ENCODE measurements at places on chromosomes 2 and 18. TPM values are rescaled to one million over a fixed set of nuclear protein-coding genes. Genes with fewer than 3 reads are reported as not detected.

The EFR3B gene
- total RNA-seq = 10.8 TPM

The CBLN2 gene
- 2.7 TPM for total RNA-seq

GRCh38 chr2:122543815-122544214, 788.4 kb downstream of the TSN start:
- no peak for DNase-seq

The ASXL3 gene
- 2.6 TPM for total RNA-seq

DNA sequence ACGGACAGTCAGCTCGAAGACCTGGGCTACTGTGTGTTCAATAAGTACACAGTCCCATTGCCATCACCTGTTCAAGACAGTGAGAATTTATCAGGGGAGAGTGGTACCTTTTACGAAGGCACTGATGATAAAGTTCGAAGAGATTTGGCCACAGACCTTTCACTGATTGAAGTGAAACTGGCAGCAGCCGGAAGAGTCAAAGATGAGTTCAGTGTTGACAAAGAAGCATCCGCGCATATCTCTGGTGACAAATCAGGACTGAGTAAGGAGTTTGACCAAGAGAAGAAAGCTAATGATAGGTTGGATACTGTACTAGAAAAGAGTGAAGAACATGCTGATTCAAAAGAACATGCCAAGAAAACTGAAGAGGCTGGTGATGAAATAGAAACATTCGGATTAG, 76.9 kb upstream of the UNC80 start:
- DNase-seq = no peak

The CPLX4 gene
- not detected for total RNA-seq

The KLHL14 gene
- not detected for total RNA-seq

Measured in right atrium auricular region (tissue), 2 donors.